CD4-positive, alpha-beta T cell treated with Interleukin-4 for 1 hour (primary cell): ENCODE measurements at places on chromosomes 12 and 14.

DNA sequence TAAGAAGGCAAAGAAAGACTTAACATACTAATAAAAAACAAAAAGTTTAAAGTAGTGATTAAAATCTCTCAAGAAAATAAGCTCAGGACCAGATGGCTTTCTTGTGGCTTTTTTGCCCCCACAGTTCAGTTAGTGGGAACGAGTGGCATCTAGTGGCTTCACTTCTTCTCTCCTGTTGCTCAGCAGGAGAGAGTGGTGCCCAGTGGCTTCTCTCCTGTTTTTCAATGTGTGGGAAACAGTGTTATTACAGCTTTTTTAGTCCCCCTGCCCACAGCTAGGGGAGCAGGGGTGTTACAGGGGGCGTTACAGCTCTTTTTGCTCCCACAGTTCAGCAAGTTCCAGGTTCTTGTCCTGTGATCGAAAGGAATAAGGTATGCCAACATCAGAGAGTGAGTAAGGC lies 135.2 kb downstream of the RERGL start:
- DNase-seq, result no peak

GRCh38 chr14:59819446-59820088 lies 51.0 kb downstream of the RTN1 start:
- no peak for DNase-seq

- DNase-seq, result no peak
These were observed 6.0 kb upstream of the SLC24A4 start for GRCh38 chr14:92316937-92317336.

DNA sequence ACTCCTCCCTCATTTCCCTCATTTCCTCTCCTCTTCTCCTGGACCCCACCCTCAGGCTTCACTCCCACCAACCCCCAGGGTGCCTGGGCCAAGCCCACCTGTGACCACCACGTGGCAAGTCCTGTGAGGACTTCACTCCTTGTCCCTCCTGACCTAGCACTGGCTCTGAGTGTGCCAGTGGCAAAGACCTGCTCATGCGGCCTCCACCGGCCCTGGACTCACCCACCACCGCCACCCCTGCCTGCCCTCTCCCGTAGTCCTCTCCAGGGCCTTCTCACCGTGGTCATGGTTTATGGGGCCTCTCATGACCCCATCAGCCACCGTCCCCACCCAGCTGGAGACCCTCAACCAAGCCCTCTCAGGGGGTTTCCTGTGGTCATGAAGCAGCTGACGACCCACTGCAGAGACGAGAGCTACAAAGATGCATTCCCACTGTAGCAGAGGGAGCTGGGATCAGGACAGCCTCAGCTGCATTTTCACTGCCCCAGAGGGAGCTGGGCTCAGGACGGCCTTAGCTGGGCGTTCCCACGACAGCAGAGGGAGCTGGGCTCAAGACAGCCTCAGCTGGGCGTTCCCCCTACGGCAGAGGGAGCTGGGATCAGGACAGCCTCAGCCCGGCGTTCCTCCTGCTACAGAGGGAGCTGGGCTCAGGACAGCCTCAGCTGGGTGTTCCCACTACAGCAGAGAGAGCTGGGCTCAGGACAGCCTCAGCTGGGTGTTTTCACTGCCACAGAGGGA lies 3.2 kb upstream of the C14orf180 start:
- no peak for DNase-seq

DNA sequence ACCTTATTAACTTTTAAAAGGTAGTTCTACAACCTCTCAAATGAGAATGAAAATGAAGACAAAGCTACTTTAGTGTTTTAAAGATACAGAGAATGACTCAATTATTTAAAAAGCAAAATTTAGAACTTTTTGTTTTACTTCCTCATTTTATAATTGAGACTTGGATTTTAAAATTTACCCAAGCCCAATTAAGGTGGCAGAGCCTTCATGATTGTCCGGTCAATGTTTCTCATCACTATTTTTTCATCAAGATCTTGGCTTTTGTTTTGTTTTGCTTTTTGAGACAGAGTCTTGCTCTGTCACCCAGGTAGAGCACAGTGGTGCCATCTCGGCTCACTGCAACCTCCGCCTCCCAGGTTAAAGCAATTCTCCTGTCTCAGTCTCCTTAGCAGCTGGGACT lies 32.7 kb downstream of the PPP4R3A start:
- DNase-seq, result no peak

- DNase-seq, result no peak
These were observed 371.4 kb upstream of the TMTC1 start for GRCh38 chr12:30155001-30155730.

GRCh38 chr12:113237748-113238147 lies 16.5 kb downstream of the TPCN1 start:
- no peak for DNase-seq

- no peak for DNase-seq
These were observed 86.8 kb upstream of the EIF5 start for GRCh38 chr14:103247169-103247606.

GRCh38 chr12:101287357-101287756 lies 7.5 kb downstream of the UTP20 start:
- no peak for DNase-seq

DNA sequence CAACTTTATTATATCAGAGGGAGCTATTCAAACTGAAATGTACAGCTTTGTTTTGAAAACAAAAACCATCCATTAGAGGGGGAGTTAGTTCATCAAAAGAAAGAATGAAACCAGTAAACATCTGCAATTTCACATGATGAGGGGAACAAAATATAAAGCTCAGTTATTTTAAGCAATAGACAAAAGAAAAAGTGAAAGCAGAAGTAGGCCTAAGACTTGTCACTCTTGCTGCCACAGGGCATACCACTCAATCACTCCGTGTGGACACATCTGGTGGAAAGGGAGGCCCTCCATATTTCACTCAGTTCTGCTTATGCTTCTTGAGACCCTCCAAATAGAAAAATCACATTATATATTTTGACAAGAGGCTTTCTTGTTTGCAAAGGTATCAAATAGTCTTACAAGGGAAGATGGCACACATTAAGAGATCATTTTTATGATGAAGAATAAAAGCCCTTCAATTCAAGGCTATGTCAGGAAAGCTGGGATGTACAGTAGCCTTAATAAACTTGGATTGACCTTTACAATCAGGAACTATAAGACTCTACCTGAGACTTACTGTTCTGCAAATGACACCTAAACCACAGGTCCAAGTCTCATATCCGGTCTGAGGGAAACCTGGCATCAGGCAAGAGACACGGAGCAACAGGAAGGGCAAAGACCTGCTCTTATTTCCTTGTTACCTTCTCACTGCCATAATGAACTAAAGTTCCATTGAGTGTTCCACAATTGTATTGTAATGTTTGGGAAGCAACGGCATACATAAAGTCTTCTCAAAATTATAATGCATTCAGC lies 222.5 kb upstream of the GRIP1 start:
- DNase-seq, result no peak

GRCh38 chr12:63034601-63035000 lies 99.7 kb upstream of the PPM1H start:
- DNase-seq, result no peak

GRCh38 chr12:30839643-30840220 lies 85.0 kb upstream of the CAPRIN2 start:
- no peak for DNase-seq

DNA sequence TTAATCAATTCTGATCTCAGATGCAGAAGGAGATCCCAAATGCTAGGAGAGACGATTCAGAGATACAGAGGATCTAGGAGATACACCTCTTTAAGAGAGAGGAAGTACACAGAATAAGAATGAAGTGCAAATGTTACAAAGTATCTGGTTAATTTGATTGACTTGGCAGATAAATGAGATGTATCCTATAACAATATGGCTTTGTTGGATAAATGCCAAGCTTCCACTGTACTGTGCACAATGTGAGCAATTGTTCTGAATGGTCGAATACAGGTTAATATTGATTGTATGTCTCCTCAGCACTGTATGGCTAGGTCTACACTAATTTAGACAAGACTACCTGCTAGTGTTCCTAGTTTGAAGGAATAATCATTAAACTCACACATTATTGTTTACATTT lies 119.6 kb upstream of the PTPRB start:
- DNase-seq, result no peak

GRCh38 chr14:84064316-84065125 lies 1465.4 kb upstream of the FLRT2 start:
- no peak for DNase-seq

DNA sequence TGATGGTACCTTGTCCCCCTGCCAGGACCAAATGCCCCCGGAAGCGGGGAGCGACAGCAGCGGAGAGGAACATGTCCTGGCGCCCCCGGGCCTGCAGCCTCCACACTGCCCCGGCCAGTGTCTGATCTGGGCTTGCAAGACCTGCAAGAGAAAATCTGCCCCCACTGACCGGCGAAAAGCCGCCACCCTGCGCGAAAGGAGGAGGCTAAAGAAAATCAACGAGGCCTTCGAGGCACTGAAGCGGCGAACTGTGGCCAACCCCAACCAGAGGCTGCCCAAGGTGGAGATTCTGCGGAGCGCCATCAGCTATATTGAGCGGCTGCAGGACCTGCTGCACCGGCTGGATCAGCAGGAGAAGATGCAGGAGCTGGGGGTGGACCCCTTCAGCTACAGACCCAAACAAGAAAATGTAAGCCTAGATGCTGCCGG lies 410 bp downstream of the MYF6 start:
- no peak for DNase-seq

- DNase-seq, result no peak
These were observed 27.5 kb downstream of the ADGRD1 start for GRCh38 chr12:130981074-130981742.

DNA sequence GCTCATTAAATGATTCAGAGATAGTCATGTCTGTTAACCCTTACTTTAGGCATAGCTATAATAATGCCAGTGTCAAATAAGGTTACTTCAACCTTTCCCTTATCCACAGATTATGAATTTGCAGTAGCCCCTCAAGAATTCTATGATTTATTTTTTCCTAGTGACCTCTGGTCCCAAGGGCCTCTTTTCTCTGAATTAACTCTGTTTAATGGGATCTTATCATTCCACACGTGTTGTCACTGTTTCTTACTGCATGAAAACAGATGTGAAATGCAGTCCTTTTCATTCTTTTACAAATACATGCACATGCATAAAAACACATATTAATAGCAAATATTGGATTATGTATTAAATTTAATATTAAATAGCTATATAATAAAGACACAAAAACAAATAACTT lies 667.7 kb upstream of the FOXG1 start:
- no peak for DNase-seq

DNA sequence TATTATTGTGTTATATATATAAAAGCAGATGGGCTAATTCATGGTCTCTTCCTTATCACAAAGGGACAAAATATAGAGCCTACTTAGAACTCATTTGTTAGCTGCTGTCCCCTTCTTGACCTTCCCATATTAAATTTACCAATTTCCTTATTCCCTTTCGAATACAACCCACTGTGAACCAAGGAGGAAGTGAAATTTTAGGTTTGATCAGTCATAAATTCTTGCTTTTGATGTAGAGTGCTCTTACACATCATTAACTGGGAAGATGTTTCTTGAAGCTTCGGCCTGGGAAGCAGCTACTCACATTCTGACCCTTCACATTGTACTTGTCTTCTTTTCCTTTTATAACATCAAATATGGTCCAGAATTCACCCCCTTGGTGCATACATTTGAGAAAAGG lies 579.0 kb downstream of the LRFN5 start:
- DNase-seq, result no peak

GRCh38 chr12:109329003-109329402 lies 18.7 kb upstream of the MYO1H start:
- no peak for DNase-seq

DNA sequence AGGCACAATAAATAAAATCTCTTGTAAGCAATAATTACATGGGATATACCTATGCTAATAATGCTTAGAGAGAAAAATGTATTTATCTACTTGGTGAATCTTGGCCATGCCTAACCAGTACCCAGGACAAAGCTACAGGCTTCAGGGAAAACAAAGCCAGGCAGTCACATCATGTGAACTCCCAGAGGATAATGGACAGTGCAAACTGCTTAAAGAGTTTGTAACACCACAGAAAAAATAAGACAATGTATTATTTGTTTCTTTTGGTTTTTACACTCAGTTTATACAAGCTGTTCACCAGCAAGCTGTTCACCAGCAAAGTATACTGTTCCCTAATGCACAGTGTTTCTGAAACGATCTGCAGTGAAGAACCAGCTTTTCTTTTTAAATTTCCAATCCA lies 38.0 kb downstream of the DICER1 start:
- no peak for DNase-seq

- DNase-seq, result no peak
These were observed 318.7 kb downstream of the TMEM121 start for GRCh38 chr14:105844810-105845724.

- no peak for DNase-seq
These were observed 250.7 kb downstream of the NTF3 start for GRCh38 chr12:5682581-5682980.

DNA sequence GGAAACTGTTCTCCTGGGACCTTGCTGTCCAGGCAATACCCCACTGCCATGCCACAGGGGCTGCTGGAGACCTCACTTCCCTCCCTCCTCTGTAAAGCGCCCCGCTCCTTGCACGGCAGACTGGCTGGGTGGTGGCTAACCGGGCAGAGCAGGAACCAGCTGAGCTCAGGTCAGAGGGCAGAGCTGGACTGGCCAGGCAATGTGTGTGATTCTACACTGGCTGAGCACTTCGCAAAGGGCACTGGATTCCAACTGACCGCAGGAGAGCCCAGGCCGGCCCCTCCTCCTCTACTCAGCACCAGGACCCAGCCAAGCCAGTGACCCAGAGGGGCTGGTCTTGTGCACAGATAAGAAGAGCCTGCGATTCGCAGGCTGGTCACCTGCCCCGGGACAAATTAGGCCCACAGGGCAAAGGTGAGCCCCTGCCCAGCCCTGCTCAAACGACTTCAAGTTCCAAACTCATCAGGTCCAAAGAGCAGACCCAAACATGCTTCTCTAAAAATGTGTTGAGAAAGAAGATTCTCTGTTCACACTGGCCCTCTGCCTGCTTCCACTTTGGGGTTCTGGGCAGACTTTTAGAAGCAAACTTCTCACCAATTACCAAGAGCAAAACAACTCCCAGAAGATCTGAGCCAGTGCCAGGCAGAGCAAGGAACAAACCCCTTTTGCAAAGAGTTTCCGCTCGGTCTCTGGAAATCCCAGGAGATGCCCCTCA lies 54.9 kb upstream of the DIO3 start:
- no peak for DNase-seq

DNA sequence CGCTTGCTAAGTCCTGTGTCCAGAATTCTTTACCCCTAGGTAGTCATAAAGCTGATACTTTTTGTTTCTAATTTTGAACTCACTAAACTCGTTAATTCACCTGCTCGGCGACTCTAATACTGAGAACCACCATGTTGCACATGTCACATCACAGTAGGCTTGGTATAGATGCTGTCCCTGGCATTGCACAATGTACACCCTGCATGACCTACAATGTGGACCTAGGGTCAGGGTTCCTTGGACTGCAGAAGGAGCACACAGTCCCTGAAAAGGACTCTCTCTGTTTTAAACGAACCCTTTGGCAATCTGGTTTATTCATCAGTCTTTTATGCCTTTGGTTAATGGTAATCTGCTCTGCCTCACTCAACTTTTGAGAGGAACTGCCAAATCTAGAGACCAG lies 272.4 kb downstream of the FOXN3 start:
- no peak for DNase-seq

DNA sequence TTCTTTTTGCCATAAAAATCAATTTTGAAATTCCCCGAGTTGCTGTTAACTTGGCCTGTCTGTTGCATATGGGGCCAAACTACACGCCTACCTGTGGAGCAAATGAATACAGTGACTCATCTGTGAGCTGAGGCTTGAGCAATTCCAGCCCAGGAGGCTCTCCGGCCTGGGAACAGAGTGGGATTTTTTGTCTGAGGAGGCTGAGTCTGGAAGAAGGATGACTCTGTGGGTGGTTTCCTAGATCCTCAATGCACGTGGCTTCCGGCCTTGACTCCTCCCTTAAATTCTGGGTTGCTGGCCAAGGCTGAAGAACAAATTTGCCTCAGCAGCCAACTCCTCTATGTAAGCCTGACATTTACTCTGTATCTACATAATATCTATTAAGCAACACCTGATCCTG lies 124.1 kb downstream of the SSPN start:
- no peak for DNase-seq
